ENCODE measurements at places on chromosomes 2 and 18.
A peak's percentile ranks its signal among the peaks of the same experiment; 100 is the strongest.

GRCh38 chr2:516944-517343 lies 160.3 kb downstream of the TMEM18 start:
- DNase-seq: no peak

DNA sequence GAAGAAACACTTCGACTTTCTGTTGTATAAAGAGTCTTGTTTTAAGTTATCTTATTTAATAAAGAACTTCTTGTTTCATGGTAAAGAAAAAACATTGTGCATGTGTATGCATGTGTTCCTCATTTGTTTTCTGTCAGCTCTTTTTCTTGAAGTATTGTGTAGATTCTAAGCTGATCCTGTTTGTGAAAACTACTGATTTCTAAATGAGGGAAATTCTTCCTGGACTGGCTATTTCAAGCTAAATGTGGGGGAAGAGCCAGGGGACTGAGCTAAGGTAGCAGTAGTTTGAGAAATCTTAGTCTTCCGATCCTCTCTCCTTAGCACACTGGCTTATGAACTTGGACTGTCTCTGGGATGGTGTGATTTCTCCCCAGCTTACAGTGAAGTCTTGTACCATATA lies 56.4 kb upstream of the RBMS1 start:
- DNase-seq: no peak

GRCh38 chr18:23757437-23757733 lies 68.1 kb downstream of the LAMA3 start:
- DNase-seq: no peak

GRCh38 chr2:237025090-237025865 lies 60.4 kb upstream of the COPS8 start:
- DNase-seq: peak; percentile 96

DNA sequence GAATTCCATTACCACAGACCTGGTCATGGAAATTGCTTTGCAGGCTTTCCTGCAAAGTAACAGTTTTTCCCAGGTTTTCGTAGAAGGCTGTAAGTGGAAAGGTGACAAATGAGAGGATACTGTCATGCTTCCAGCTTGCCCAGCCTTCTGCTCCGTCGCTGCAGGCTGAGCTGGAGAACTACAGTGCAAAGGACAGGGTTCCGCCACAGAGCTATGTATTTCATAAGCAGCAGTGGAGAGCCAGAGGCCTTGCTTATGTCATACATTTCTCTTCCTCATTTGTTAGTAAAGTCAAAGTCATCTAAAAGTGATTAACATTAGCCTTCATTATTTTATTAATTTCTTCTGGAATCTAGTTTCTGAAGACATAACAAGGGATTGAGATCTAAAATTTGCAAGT lies 72.9 kb upstream of the RBM44 start:
- DNase-seq: no peak

- no peak for DNase-seq
Measured at GRCh38 chr2:195824478-195824877, 167.5 kb downstream of the SLC39A10 start.
